ENCODE measurements at places on chromosomes 3 and 15.

DNA sequence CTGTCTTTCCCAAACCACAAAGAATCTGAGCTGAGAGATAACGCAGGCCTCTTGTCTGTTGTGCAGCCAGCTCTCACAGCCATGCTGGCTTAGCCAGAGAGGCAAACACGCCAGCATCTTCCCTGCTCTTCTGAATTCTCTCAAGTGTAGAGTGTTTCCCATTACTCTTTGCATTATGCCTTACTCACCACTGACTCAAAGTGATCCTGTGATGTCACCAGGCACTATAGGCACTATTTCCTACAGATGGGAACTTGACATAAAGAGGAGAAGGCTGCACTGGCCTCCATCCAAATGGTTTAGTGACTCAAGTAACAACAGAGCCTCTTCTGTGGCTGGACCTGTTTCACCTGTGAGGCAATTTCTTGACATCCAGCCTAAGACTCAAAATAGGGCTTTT, 44.4 kb downstream of the PDZRN3 start:
- DNase-seq = no peak

DNA sequence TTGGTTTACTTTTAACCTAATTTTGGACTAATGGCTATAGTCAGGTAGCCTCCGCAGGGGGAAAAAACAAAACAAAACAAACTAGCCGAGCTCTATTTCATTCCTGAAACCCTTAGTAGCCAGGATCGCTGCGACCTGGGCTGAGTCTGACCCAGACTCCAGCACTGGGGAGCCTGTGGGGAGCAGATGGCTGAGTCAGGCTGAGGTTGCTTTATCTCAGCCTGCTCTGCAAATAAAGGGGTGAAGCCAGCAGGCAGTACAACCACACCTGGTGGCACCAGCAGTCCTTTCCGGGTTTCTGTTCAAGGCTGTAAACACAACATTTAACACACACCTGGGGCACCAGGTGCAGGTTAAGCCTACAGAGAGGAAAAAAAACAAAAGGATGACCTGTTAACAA, 27.3 kb downstream of the ABHD2 start:
- no peak for DNase-seq

DNA sequence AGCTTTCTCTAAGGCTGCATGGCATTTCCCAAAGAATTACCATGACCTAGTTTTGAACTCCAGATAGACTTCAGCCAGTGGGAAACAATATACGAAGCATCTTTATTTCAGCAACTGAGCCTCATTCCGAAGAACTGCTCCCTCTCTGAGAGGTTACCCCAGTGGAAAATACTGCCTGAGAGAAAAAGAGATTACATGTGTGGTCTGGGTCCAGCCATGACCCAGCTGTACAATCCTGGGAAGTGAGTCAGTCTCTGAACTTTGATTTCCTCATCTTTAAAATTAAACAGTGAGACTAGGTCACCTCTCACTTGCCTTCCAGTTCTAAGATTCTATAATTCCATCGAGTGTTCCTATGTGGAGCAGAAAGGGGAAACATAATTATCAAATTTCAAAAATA, 42.4 kb downstream of the TNIK start:
- no peak for DNase-seq

- no peak for DNase-seq
Observed at GRCh38 chr15:93861956-93862741, 369.2 kb upstream of the MCTP2 start.
